ENCODE measurements at places on chromosomes 3 and 15. TPM values are rescaled to one million over a fixed set of nuclear protein-coding genes. Genes with fewer than 3 reads are reported as not detected.

The ARPP21 gene
- total RNA-seq, result not detected

The GDPGP1 gene
- 2.2 TPM for total RNA-seq

- H3K27me3 ChIP-seq, result no peaks in the 10 kb centered on the region
- no peak overlapping the region for H3K4me3 ChIP-seq
- H3K27ac ChIP-seq, result no peak overlapping the region
- no peak for DNase-seq
- no peaks in the 10 kb centered on the region for H3K4me1 ChIP-seq
- H3K36me3 ChIP-seq, result no peaks in the 10 kb centered on the region
Measured at GRCh38 chr3:2897821-2898220, 212.4 kb downstream of the IL5RA start.

- peaks cover 25% of the 10 kb centered on the region for H3K36me3 ChIP-seq
- no peak overlapping the region for H3K4me3 ChIP-seq
- H3K4me1 ChIP-seq, result no peaks in the 10 kb centered on the region
- no peaks in the 10 kb centered on the region for H3K27me3 ChIP-seq
Measured at GRCh38 chr3:47108546-47108945, 55.4 kb downstream of the SETD2 start.

The NRG4 gene
- not detected for total RNA-seq

The CCDC71 gene
- total RNA-seq, result 31.6 TPM

- no peaks in the 10 kb centered on the region for H3K27me3 ChIP-seq
- H3K36me3 ChIP-seq, result peaks cover 19% of the 10 kb centered on the region
- no peaks in the 10 kb centered on the region for H3K4me1 ChIP-seq
- H3K27ac ChIP-seq, result no peak overlapping the region
Measured at GRCh38 chr3:150738688-150739087, 24.3 kb downstream of the SIAH2 start.

The GPR160 gene
- total RNA-seq, result 7.3 TPM

DNA sequence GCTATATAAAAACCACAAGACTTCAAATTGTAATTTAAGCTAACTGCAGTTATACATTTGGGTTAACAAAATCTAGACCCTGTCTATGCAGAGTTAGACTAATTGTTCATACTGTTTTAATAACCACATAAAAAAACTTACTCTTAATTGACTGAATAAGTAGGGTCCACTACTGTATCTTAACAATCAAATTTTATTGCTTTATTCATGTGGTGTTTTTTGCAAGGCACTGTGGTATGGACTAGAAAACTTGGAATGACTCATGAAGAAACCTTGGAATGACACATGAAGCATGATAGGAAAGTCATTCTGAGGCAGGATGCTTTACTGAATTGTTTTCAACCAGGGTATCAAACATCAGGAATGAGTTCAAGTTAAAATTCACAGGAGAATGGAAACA is 2.3 kb downstream of the SERP1 start:
- H3K27me3 ChIP-seq, result no peaks in the 10 kb centered on the region
- no peaks in the 10 kb centered on the region for H3K4me1 ChIP-seq
- no peak for DNase-seq
- no peaks in the 10 kb centered on the region for H3K36me3 ChIP-seq

DNA sequence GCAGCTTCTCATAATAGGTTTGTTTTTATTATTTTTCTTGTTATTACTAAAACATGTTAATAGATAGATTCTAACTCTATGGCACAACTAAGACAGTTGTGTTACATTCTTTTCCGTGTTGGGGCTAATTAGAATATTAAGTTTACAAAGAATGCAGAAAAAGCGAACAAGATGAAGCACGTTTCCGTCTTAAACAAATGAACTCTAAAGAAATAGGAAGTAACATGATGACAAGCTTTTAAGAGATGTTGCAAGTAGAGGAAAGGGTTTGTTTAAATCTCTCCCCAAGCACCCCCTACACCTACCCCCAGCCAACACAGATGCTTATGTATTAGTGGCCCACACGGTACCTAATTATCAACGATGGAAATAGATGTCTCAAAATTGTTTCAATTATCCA is 207.1 kb downstream of the TP63 start:
- H3K27ac ChIP-seq, result no peak overlapping the region
- DNase-seq, result no peak
- H3K4me1 ChIP-seq, result no peaks in the 10 kb centered on the region
- H3K36me3 ChIP-seq, result no peaks in the 10 kb centered on the region
- H3K4me3 ChIP-seq, result no peak overlapping the region
- no peaks in the 10 kb centered on the region for H3K27me3 ChIP-seq

DNA sequence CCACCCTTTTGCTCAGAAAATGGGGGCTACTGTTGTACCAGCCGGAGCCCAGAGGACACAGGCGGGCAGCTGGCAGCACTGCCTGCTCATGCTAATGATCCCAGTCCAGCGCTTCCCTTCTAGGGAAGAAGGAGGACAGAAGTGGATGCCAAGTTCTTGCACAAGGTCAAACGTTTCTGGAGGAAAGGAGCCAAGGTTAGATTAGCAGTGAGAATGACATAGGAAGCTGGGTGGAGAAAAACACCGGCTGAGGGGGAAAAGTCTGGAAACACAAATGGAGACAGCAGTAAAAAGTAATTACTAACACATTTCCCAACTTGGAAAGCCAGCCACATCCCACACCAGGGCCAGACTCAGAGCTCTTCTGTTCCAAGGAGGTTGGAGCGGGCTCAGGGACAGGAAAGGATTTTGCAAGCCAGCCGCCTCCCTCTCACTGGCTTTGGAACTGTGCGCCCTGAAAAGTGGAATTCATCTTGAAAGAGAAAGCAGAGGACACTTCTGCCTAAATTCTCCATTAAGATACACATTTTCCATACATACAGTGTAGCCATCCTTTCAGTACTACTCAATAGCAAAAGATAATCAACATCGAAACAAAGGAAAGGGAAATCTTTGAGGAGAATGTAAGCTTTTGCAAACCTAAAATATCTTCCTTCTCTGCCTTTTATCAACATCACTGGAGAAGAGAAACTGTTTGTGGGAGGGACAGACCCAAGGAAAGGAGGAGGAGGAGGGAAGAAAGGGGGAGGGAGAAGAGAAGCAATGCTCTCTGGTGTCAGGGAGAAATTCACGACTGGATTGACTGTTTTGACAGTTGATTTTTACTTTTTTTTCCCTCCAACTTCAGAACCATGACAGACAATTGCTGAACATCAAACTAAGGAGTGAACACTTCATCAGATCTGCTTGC is 133.6 kb downstream of the CD47 start:
- H3K4me1 ChIP-seq, result peaks cover 11% of the 10 kb centered on the region
- H3K27me3 ChIP-seq, result no peaks in the 10 kb centered on the region
- DNase-seq, result peak; percentile 26
- peak overlapping the region; percentile 83 for H3K27ac ChIP-seq

The CCR9 gene
- not detected for total RNA-seq

- peaks cover 8% of the 10 kb centered on the region for H3K4me1 ChIP-seq
- no peak for DNase-seq
- no peak overlapping the region for H3K4me3 ChIP-seq
- peaks cover 24% of the 10 kb centered on the region for H3K27me3 ChIP-seq
- no peaks in the 10 kb centered on the region for H3K36me3 ChIP-seq
Measured at GRCh38 chr3:62370112-62370857, 3.1 kb downstream of the FEZF2 start.

The PLIN1 gene
- 39.3 TPM for total RNA-seq

The GRIP2 gene
- total RNA-seq, result 0.21 TPM

The IVD gene
- total RNA-seq, result 39.5 TPM

The PPP1R14D gene
- total RNA-seq, result not detected

DNA sequence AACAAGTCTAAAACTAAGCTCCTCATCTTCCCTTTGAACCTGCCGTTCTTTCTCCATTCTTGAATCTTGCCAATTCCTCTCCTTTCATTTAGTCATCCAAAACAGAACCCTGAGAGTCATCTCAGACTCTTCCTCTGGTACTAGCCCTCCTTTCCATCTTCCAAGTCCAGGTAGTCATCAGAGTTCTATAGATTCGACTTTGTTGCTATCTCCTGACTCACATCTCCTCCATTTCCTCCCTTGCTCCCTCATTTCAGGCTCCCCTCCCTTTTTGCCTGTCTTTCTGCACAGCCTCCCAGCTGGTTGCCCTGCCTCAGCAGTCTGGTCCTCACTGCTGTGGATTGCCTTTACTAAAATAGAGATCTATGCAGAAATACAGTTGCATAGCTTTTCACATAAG is 4.7 kb downstream of the ATG7 start:
- DNase-seq, result peak; percentile 35
- H3K4me3 ChIP-seq, result no peak overlapping the region
- peaks cover 18% of the 10 kb centered on the region for H3K36me3 ChIP-seq
- no peaks in the 10 kb centered on the region for H3K27me3 ChIP-seq

- H3K4me1 ChIP-seq, result no peaks in the 10 kb centered on the region
- H3K4me3 ChIP-seq, result no peak overlapping the region
- H3K27me3 ChIP-seq, result no peaks in the 10 kb centered on the region
- no peak overlapping the region for H3K27ac ChIP-seq
- no peaks in the 10 kb centered on the region for H3K36me3 ChIP-seq
Measured at GRCh38 chr3:75260-75659, 121.3 kb upstream of the CHL1 start.

The GOLGA8J gene
- 0.75 TPM for total RNA-seq

The DMXL2 gene
- 8.6 TPM for total RNA-seq

GRCh38 chr3:103554451-103554850 is 1119.6 kb downstream of the ZPLD1 start:
- H3K27ac ChIP-seq, result no peak overlapping the region
- H3K4me3 ChIP-seq, result no peak overlapping the region
- no peaks in the 10 kb centered on the region for H3K27me3 ChIP-seq
- no peaks in the 10 kb centered on the region for H3K4me1 ChIP-seq

- H3K36me3 ChIP-seq, result no peaks in the 10 kb centered on the region
- no peak overlapping the region for H3K4me3 ChIP-seq
Measured at GRCh38 chr15:39327005-39327730, 253.7 kb upstream of the THBS1 start.

The EIF2B5 gene
- total RNA-seq, result 24.7 TPM
